ENCODE measurements at places on chromosomes 3 and 15. TPM values are rescaled to one million over a fixed set of nuclear protein-coding genes. Genes with fewer than 3 reads are reported as not detected.

The BOC gene
- total RNA-seq = 24.5 TPM

DNA sequence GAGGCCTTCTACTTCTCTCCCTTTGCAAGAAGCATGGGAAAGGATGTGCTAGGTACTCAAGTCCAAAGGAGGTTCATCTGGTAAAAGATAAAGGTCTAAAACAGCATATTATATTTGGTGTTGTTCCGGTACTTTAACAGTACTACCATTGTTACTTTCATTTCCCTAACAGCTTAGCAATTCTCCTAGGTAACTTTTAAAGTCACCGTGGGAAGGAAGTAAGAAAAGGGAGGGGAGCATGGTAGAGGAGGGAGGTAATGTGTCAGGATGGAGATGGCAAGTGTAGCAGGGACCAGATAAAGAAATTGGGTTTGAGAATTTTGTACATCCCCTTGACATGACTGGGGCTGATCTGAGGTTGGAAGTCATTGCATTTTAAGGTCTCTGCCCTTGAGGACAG lies 89.4 kb upstream of the SKOR1 start:
- DNase-seq = no peak

GRCh38 chr3:15315003-15315402 lies 17.4 kb downstream of the SH3BP5 start:
- DNase-seq = no peak

DNA sequence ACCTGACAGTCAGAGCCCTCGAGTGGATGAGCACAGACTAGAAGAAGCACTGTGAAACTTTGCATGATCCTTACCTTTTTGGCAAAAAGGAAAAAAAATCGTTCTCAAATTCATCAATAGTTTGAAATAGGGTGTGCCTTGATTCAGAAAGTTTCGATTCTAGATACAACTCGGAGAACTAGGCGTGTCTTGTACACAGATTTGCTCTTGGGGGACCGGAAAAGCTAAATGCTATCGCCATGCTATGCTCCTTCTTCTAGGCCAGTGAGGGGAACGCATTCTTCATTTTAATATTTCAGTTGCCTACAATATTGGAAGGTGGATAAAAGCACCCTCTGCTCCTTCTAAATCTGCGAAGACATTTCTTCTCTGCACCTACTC lies 25.0 kb downstream of the CD86 start:
- DNase-seq = no peak

GRCh38 chr3:181631901-181632300 lies 79.8 kb upstream of the SOX2 start:
- no peak for DNase-seq

The CD200 gene
- 8.5 TPM for total RNA-seq

The NR2E3 gene
- 4.3 TPM for total RNA-seq

All from testis (tissue), 5 donors.